Stimulated activated naive CD4-positive, alpha-beta T cell treated with Interleukin-2 at 50 U/mL for 16 hours (primary cell): ENCODE measurements at places on chromosomes 5 and 9.

DNA sequence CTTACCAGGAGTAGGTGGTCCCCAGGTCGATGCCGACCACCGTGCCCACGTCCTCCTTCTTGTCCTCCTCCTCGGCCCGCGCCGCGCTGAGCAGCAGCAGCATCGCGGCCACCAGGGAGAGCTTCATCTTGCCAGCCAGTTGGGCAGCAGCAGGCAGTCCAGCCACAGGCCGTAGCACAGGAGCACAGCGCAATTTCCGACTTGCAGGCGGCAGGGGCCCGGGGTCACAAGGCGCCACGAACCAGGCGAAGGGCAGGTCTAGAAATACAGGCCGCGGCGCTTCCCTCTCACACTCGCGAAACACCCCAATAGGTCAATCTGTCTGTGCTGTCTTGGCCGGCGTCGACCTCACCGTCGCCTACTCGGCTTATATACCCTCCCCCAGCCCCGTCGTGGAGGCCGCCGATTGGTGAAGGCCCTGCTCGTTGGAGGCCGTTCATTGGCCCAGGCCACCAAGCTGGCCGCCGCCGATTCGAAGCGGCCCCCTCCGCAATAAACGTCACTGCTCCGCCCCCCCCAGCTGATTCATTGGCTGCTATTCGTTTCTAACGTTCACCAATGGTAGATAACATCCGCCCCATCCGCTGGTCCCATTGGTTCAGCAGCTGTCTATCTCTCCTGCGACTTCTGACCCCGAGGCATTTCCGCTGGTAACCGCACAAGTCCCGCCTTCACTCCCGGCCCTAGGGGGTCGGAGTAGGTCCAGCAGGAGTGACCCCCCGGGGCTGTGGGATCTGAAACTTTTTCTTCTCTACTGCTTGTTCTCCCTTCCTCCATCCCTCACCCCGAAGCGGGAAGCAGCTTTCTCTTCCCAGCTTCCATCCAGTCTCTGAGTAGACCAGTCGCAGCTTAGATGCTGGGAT lies at the start of gene HSPA5:
TSS of gene HSPA5 (minus strand) at position 344 of the 863 bp plus-strand sequence. CDS start at position 127, 217 bp downstream.
- peak; percentile 100 for DNase-seq

GRCh38 chr5:17255471-17256021 lies 38.1 kb downstream of the BASP1 start:
- no peak for DNase-seq

GRCh38 chr9:16202914-16203728 lies 650.3 kb downstream of the CCDC171 start:
- no peak for DNase-seq

DNA sequence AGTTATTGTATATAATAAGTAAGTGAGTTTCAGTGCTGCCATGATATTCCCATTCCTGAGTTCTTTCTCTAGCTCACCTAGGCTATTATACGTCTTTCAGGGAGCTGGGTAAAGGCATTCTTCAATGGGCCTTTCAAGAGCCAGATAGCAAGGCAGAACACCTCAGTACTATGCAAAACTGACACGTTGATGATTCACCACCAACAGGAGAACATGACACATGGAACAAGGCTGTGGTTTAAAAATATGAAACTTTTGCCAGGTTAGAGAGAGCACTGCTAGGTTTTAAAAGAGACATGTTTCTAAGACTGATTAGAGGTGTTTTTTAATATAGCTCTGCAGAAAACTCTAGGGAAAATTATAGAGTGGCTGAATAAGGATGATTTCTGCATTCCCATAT lies 95.9 kb downstream of the UGCG start:
- DNase-seq, result no peak

- no peak for DNase-seq
Measured at GRCh38 chr9:107895501-107896001, 406.0 kb upstream of the KLF4 start.

DNA sequence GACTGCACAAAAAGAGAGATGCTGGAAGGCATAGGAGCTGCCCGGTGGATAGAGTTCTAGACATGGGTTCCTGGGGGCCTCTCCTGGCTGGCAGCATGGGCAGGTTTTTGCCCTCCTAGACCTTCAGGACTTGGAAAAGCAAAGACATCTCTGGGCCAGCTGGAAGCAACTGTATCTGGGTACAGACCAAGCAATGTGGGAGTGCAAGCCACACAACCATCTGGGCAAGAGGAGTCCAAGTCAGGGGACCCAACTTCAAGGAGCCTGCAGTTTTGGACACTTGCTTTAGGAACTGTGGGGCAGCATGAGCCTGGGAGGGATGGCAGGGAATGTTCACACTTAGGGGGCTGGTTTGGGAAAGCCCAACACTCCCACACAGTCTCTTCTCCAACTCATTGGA lies 323.3 kb downstream of the GADD45G start:
- DNase-seq, result no peak

DNA sequence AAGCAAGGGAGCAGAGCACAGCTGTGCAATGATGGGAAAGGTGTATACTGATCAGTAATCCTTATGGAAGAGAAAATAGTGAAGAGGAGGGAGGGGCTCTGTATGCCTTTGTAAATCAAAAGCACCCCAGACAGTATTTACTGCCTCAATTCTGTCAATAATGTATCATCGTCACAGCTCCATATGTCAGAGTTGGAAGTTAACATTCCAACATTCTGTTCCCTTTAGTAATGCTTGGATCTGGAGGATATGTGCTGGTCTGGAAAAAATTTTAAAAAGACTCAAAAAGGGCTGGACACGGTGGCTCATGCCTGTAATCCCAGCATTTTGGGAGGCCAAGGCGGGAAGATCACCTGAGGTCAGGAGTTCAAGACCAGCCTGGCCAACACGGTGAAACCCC lies 310.4 kb downstream of the ACTL7B start:
- DNase-seq, result no peak

DNA sequence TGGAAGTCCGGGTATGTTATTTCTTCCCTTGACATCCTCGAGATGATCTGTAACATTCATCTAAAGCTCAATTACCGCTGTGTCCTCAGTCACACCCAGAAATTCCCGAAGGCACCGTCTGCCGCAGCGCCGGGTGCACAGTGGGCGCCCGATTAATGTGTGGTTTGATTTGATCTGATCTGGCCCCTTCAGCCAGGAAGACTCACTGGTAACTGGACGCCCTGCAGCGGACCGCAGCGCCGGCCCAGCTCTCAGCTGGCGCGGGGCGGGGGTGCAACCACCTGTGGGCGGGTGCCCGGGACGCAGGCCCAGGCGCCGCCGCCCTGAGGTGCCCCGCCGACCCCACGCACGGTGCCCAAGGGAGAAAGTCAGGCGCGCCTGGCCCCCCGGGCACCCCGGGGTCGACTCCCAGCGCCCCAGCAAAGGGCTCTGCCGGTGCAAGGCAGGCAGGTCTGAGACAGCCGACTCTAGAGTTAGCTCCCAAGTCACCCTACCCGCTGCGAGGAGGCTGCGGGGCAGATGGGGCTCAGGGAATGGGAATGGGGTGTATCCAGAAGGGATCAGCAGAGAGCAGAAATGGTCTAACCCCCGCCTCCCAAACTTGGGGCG lies 1.7 kb downstream of the EPB41L4B start:
- no peak for DNase-seq

DNA sequence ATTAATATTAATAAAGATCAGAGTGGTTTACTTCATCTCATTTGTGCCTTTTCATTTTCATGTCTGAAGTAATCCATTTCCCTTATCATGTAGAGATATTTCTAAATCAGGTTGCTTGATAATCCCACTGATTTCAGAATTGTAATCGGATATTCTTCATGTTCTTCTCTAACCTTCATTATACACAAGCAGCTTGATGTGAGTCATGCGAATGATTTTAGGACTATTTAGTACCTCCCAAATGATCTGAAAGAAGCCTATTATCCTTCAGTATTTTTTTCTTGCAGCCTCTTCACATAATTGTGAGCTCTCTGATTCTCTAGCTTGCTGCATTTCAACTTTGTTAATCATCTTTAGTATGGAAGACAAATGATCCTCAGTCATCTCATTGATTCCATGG lies 182.0 kb downstream of the GIN1 start:
- no peak for DNase-seq

- DNase-seq, result no peak
Measured at GRCh38 chr9:5714501-5715401, 85.8 kb downstream of the RIC1 start.

GRCh38 chr9:25716220-25716872 lies 38.1 kb upstream of the TUSC1 start:
- DNase-seq, result no peak

DNA sequence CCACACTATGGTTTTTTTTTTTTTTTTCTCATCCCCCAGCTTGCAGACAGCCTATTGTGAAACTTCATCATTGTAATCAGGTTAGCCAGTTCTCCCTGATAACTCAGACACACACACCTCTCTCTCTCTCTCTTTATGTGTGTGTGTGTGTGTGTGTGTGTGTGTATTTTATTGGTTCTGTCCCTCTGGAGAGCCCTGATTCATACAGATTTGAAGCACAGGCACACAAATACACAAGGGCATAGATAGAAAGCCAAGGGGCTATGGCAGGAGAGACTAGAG lies 20.6 kb upstream of the VCAN start:
- DNase-seq, result no peak

GRCh38 chr5:56011835-56012234 lies 17.1 kb upstream of the IL6ST start:
- peak; percentile 29 for DNase-seq

DNA sequence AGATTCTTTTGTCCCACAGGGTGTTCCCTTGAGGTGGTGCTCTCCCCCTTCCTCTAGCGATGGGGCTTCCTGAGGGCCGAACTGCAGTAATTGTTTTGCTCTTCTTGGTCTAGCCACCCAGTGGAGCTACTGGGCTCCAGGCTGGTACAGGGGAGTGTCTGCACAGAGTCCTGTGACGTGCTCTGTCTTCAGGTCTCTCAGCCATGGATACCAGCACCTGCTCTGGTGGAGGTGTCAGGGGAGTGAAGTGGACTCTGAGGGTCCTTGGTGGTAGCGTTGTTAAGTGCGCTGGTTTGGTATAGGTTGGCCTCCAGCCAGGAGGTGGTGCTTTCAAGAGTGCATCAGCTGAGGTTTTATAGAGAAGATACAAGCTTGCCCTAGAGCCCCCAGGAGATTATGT lies 20.4 kb upstream of the CEP72 start:
- DNase-seq, result no peak

- DNase-seq, result no peak
Measured at GRCh38 chr9:82106536-82106935, 118.0 kb downstream of the SPATA31D1 start.

DNA sequence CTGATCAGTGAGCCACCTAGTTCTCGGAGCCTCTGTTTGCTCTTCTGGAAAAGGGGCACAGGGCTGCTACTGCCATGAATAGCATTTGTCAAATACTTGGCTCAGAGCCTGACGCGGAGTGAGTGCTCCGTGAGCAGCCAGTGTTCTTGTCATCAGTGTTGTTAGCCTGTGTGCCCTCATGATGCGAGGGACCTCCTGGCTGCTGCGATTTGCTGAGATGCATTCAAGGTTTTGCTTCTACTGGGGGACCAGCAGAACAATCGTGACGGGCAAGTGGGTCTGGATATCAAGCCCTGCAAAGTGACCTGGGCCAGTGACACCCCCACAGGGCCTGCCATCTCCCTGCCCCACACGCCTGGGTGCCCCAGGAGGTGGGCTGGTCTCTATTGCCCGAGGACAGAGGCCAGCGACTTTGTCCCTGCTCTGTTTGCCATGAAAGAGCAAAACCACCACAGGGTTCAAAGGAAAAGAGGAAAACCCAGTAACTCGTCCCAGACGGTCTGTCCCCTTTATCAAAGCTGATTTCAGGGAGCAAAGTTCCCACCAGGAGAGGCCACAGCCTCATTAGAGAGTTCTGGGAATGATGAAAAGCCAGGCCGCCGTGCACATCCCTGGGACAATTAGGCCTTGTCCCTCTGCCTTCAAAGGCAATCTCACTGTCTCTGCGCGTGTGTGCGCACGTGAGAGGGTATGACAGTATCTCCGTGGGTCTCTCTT lies 86.5 kb upstream of the LMX1B start:
- no peak for DNase-seq

DNA sequence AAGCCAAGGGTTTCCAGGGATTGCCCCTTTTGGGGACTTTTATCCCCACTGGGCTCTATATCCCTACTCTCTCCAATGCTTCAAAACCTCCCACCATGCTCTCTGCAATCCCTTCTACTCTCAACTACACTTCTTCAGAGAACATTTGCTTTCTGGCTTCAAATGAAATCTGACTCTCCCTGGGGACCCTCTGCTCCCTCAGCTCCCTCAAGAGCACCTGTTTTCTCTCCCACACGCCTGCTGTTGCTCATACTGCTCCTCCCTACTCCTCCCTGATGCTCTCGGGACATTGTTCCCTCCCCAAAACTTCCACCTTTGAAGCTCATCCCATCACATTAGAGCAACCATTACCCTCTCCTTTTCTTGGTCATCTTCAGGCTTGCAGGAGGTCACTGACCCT lies 344.9 kb downstream of the CDK5RAP2 start:
- no peak for DNase-seq

DNA sequence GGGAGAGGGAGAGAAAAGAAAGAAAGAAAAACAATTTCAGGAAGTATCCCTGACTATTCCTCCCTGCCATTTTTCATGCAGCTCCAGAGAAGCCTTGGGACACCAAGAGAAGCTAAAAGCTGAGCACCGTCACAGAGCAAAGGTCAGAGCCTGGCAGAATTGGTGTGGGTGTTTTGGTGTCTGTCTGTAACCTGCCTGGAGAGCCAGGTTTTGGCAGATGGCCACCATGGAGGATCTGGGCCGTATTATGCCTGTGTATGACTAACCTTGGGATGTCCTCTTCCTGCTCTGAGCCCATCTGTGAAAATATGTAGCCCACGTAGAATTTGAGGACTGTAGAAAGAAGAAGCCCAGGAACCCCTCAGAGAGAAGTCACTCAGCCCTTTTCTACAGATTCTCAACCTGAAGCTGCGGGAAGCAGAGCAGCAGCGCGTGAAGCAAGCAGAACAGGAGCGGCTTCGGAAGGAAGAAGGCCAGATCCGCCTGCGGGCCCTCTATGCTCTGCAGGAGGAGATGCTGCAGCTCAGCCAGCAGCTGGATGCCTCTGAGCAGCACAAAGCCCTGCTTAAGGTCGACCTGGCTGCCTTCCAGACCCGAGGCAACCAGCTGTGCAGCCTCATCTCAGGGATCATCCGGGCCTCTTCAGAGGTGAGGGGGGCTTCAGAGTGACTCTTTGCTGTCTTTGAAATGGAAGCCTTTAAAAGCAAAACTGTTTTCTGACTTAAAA lies 18.8 kb downstream of the GLE1 start:
- no peak for DNase-seq

GRCh38 chr5:33369485-33370465 lies 71.0 kb upstream of the TARS1 start:
- no peak for DNase-seq

- no peak for DNase-seq
Measured at GRCh38 chr5:154779105-154779504, 23.9 kb downstream of the LARP1 start.

- no peak for DNase-seq
Measured at GRCh38 chr9:121989010-121989409, 104.1 kb downstream of the TTLL11 start.

- no peak for DNase-seq
Measured at GRCh38 chr5:34738381-34738780, 82.3 kb downstream of the RAI14 start.

GRCh38 chr9:88291856-88292255 lies 96.4 kb upstream of the SPIN1 start:
- no peak for DNase-seq

GRCh38 chr9:105318729-105319191 lies 74.3 kb downstream of the SLC44A1 start:
- no peak for DNase-seq

GRCh38 chr5:131288328-131288727 lies 24.5 kb downstream of the CDC42SE2 start:
- no peak for DNase-seq
